Foreskin fibroblast (primary cell): ENCODE measurements at places on chromosomes 2 and 18.

DNA sequence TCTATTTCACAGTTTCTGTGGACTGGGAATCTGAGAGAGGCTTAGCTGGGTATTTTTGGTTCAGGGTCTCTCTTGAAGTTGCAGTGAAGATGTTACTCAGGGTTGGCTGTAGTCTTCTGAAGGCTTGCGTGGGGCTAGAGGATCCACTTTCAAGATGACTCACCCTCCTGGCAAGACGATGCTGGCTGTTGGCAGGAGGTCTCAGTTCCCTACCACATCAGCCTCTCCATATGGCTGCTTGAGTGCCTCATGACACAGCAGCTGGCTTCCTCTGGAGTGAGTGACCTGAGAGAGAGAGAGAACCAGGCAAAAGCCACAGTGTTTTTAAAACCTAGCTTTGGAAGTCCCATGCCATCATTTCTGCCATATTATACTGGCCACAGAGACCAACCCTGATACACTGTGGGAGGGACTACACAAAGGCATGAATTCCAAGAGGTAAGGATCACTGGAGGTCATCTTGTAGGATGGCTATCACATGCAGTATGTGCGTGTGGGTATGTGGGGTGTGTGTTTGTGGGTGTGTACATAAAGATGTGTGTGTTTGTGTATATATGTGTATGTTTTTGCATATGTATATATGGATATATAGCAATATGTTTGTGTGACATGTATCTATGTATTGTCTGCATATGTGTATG is 25.1 kb downstream of the DNPEP start:
- peak; percentile 98 for DNase-seq

- DNase-seq: peak; percentile 30
These were observed 116.4 kb downstream of the IRS1 start for GRCh38 chr2:226683196-226683595.

- DNase-seq: no peak
These were observed 16.4 kb downstream of the SIGLEC15 start for GRCh38 chr18:45841765-45842442.

GRCh38 chr2:121836611-121837010 is 81.2 kb downstream of the TSN start:
- no peak for DNase-seq

DNA sequence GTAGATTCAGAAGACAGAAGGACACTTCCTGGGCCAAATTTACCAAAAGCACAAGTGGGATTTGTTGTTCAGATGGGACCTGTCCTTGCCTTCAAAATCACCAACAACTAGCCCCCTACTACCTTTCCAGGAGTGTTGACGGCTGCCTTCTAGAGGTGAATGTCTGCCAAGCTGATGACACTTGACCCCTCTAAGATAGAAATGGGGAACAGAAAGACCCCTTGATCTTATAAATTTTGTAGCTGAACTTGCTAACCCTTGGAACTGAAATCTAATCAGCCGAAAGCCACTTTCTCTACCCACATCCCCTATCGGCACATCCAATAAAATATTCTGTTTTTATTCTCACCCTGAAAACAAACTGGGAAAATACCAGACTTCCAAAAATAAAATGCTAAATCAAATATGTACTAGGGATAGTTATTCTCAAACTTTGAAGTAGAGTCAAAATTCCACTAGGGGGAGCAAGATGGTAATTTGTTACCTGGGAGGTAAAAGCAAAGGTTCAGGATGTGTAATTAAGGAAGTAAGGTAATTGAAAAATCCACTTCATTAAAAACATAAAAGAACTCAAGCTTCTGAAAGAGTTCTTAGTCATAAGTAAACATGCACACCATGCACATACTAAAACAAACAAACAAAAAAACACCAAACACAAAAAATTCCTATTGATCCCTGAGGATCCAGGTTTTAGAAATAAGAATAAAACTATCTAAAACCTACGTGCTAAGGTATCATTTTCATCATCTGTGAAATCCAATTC is 119.2 kb downstream of the ANKRD44 start:
- DNase-seq: no peak

DNA sequence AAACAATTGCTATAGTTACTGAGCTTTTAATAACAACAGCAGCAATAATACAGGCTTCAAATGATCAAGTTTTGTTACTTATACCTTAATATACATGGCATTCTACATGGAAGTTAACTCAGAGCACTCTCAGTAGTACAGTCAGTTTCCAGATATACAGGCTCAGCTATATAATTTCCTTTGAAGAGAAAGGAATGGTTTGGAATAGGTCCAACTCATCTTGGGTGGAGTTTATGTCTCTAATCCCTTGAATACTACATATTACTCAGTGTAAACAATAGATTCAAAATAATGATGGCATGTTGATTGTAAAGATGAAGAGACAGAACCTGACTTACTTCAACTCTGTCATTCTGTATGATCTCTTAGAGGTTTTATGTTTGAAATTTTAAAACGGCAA is 174.9 kb downstream of the EPHA4 start:
- DNase-seq: peak; percentile 35
